Upper lobe of right lung (tissue), 1 donor: ENCODE measurements at places on chromosomes 1 and 21. TPM values are rescaled to one million over a fixed set of nuclear protein-coding genes. Genes with fewer than 3 reads are reported as not detected.

GRCh38 chr1:234848972-234849649 is 239.1 kb upstream of the IRF2BP2 start:
- no peak for DNase-seq

GRCh38 chr1:212317916-212318315 is 32.7 kb downstream of the PPP2R5A start:
- no peak for DNase-seq

DNA sequence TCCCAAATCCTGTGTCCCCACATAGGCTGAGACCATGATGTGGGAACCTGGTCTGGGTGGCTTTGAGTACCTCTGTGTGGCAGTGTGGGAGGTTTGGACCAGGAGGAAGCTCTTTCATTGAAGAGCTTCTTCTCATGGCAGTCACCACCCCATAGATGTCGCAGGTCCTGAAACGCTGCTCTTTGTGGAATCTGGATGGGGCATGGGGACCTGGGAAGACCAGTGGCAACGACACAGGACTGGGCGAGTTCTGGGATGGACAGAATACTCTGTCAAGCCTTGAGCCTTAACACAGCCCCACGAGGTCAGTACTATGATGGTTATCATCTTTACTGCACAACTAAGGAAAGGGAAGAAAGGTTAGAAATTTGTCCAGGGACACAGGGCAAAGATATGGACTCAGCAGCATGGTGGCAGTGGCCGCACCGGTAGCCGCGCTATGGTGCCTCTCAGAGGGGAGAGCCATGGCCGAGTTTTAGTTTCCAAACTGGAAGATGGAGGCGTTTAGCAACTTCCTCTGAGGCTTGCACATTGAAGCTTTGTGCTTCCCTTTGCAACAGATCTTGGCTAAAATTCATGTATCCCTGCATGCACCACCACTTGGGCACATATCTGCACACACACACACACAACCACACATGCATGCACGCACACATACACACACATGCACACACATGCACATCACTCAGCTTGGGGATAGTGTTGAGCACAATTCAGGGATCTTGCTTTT is 117.7 kb upstream of the C1orf174 start:
- DNase-seq: no peak

DNA sequence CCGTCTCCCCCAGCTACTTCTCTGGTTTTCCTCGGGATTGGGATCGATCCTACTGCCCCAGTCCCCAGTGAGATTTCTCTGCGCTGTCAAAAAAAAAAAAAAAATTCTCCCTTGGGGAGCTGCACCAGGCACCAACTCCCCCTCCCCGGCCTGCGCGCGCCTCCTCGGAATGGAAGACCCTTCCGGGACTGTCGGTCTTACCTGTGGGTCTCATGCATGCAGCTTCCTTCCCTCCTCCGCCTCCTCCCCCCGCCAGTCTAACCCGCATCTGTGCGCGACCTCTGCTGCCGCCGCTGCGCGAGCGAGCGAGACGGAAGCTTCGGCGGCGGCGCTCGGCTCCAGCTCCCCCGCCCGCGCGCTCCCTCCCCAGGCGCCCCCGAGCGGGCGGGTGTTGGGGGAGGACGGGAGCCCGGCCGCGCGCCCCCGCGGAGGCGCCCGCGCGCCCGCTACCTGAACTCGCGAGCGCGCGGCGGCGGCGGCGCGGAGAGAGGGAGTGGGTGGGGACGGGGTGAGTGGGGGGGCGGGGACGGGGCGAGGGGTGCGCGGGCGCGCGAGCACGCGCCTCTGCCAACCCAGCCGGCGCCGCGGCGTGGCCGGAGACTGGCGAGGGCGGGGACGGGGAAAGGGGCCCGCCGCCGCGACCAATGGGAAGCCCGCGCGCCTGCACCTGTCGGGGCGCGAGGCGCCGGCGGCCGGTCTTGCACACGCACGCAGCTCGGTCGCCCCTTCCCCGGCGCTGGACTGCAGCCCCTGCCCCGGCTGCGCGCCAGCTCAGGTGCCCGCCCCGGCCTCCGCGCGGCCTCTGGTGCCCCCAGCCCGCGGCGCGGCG is at the start of gene SUSD4:
Gene SUSD4, minus strand, starts transcription at position 321 of the 829 bp plus-strand sequence. CDS start 751 bp downstream, outside the sequence.
- DNase-seq: peak; percentile 85

Gene ENAH
- total RNA-seq: 67.4 TPM

DNA sequence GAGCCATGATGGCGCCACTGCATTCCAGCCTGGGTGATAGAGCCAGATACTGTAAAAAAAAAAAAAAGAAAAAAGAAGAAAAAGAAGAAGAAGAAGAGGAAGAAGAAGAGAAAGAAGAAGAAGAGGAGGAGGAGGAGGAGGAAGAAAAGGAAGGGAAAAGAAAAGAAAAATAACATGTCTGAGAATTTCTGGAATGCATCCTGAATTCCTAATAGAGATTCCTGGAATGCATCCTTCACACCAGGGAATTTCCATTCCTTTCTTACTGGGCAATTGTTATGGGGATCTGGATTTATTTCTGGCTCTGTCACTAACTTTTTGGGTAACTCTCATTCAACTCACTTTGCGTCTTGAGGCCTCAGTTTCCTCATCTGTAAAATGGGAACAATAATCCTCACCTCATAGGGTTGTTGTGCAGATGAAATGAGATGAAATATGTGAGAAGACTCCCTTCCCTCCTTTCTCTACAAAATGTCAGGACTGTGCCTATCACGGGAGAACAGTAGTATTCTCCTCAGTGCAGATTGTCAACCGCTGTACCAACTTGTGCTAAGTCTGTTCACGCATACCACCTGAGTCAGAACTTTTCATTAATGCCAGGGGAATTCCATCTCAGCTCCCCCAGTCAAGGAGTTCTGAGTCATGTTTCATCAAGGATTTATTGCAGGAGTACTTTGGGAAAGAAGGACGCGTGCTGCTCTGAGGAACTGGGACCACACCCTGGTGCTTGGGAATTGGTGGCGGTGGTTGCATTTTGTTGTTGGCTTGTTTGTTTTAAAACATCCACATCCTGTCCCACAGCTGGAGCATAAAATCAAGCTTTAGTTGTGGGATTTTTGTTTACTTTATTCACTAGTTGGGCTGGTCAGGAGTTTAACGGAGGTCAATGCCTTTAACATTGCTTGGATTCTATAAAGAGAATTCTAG is 42.4 kb upstream of the ROR1 start:
- no peak for DNase-seq

DNA sequence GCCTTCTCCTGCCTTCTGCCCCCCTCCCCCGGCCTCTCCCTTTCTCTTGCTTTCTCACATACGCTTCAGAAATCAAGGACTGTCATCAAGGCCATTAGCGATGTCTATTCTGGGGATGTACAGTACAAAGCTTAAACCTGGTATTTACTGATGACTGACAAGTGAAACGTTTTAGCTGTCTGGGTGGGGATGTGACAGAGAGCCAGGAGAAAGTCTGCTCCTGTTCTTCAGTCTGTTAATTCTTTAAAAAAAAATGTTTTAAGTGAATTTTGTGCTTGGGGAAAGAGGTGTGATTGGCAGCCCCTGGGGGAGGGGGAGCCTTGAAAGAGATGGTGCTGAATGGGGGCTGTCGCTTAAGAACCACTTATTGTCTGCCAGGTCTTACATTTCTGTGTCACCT is 283.0 kb upstream of the PLXNA2 start:
- no peak for DNase-seq

GRCh38 chr1:2233468-2233867 is 5.3 kb downstream of the SKI start:
- DNase-seq: no peak

Gene AKNAD1
- 0.67 TPM for total RNA-seq

DNA sequence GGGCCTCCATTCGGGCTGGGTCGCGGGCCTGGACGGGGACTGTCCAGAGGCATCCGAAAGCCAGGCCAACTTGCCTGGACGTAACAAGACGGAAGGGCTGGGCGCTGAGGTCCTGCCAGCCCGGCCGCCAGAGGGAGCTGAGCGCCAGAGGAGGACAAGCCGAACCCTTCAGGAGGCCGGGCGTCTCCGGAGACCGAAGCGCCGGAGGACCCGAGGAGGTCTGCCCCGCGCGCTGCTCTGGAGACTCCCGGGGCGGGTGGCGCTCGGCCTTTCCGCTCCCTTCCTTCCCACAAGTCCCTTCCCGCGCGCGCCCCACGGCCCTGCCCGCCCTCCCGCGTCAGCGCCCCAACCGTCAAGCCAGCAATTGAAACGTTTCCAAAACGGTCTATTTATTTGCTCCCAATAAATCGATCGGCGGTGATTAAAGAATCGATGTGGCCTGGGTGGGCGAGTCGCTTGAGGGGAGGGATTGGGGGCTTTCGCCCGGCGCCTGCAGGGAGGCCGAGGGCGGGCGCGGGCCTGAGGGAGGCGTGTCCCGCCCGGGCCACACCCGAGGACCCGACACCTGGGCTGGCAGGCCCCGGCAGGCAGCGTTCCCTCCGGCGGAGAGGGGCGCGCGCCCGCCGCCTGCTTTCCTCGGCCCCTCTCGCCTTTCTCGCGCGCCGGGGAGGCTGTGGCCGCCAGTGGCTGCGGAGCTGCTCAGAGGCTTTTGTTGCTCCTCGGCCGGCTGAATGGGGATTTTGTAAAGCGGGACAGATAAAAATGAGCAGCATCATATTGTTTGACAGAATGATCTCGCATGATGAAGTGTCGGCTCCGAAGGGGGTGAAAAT is 5.2 kb upstream of the FOXD3 start:
- DNase-seq: peak; percentile 92

DNA sequence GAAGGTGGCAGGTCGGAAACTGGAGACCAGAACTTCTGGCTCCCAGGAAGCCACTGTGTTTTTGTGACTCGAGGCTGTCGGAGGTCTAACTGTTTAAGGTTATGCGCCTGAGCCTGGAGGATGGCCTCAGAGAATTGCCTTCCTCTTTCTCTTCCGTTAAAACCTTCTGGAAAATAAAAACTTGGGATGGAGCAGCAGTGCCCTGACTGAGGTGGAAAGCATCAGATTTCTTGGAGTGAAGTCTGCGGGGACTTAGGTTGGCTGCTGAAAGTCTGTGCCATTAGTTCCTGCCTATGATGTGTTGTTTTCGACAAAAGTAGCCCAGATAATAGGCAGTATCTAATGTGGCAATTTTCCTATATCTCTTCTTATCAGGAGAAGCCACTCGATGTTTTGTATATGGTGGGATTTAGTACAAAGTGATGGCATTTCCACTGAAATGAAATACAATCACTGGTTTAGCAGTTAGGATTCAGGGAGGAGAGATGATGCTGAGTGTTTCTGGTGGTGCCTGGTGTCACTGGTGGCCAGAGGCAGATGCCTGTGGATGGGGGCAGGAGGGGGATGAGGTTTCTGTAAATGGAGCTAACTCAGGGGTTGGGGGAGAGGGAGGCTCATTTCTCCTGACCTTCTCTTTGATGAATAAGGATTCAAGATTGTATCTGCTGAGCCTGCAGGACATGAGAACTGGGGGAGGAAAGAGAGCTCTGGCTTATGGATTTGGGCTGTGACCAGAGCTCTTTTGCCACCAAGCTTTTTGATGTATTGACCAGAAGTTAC is 150.8 kb downstream of the CAMTA1 start:
- DNase-seq: no peak

Gene MR1
- 45.0 TPM for total RNA-seq

Gene PTPRF
- total RNA-seq: 199 TPM

Gene FALEC
- 1.0 TPM for total RNA-seq

- DNase-seq: peak; percentile 35
These were observed 147.2 kb downstream of the PEX14 start for GRCh38 chr1:10621906-10622305.

GRCh38 chr1:156074661-156075060 is 7.6 kb downstream of the MEX3A start:
- no peak for DNase-seq

DNA sequence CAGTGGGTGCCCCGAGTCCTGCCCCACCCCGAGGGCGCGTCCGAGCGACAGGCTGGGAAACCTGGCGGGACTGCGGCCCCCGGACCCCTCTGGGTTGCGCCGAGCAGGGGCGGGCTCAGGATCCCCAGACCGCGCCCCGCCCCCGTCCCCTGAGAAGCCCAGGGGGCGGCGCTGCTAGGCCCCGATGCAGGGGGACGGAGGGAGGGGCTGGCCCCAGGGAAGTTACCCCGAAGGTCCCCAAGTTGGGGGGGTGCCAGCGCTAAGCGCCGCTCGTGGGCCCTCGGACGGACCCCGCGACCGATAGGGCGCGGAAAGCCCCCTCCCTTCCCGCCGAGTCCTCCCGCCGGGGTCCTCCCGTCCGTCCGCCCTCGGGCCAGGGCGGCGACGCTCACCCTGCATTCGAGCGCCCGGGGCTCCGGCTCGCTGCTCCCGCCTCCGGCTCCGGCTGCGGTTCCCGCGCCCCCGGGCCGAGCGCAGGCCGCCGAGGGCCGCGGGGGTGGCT is 414 bp downstream of the GPR153 start:
- no peak for DNase-seq

Gene ADORA1
- 4.1 TPM for total RNA-seq

- DNase-seq: no peak
These were observed 8.8 kb upstream of the SAMSN1 start for GRCh38 chr21:14554948-14555347.

DNA sequence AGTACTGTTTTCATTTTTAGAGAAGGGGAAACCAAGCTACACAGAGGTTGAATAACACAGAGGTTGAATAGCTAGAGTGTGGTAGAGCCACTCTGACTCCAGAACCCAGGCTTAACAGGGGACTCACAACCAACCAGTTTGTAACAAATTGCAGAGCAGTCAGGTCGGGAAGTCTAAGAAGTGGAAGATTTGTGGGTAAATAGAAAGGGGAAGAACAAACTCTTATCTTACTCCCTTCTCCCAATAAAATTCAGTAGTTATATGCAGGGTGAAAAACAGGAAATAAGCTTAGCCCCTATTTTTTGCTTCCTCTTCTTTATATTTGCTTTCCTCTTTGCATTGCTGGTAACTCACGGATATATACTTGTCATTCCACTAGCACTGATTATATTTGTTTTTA is 23.2 kb downstream of the CDC42 start:
- no peak for DNase-seq

GRCh38 chr1:100461222-100461621 is 76.7 kb upstream of the GPR88 start:
- no peak for DNase-seq

- DNase-seq: no peak
These were observed 233.3 kb upstream of the COA6 start for GRCh38 chr1:234139966-234140365.

DNA sequence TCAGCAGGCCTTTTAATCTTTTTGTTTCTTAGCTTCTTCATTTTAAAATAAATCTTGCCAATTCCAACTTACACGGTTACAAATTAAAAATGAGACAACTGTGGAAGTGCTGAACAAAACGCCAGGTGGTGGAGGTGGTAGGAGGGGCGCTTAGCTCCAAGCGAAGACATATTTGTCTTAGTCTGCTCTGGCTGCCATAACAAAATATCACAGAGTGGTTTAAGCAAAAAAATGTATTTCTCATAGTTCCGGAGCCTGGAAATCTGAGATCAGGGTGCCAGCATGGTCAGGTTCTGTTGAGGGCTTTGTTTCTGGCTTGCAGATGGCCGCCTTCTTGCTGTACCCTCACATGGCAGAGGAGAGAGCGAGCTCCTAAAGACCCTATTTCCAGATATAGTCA is 14.9 kb downstream of the IER5 start:
- DNase-seq: no peak

Gene NT5C1A
- total RNA-seq: 0.49 TPM

Gene ADGRL4
- total RNA-seq: 31.9 TPM

- DNase-seq: no peak
These were observed 442.0 kb upstream of the RUNX1 start for GRCh38 chr21:35491114-35491513.

Gene LCE3E
- total RNA-seq: not detected
